ENCODE measurements at places on chromosomes 1 and 21.

- DNase-seq, result no peak
These were observed 433 bp upstream of the KAZN start for GRCh38 chr1:14598007-14598497.

- no peak for DNase-seq
These were observed 37.1 kb upstream of the EXO1 start for GRCh38 chr1:241810769-241811405.

GRCh38 chr1:246856371-246856770 lies 75.4 kb downstream of the AHCTF1 start:
- DNase-seq, result no peak

DNA sequence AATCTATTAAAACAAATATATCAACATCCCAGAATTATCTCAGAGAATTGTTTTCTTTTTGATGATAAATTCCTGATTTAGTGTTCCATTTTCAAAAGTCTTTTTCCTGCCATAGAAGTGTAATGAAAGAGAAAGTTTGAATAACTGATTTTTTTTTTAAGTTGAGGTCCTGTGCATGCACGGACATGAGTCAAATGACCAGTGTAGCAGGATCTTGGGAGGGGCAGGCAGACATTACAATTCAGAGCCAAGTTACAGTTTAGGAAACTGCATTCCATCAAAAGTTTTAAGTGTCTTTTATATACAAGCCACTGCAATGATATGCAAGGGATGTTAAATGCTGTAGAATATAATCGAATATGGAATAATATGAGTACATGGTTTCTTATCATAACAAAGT lies 227.5 kb downstream of the HMCN1 start:
- DNase-seq, result no peak

DNA sequence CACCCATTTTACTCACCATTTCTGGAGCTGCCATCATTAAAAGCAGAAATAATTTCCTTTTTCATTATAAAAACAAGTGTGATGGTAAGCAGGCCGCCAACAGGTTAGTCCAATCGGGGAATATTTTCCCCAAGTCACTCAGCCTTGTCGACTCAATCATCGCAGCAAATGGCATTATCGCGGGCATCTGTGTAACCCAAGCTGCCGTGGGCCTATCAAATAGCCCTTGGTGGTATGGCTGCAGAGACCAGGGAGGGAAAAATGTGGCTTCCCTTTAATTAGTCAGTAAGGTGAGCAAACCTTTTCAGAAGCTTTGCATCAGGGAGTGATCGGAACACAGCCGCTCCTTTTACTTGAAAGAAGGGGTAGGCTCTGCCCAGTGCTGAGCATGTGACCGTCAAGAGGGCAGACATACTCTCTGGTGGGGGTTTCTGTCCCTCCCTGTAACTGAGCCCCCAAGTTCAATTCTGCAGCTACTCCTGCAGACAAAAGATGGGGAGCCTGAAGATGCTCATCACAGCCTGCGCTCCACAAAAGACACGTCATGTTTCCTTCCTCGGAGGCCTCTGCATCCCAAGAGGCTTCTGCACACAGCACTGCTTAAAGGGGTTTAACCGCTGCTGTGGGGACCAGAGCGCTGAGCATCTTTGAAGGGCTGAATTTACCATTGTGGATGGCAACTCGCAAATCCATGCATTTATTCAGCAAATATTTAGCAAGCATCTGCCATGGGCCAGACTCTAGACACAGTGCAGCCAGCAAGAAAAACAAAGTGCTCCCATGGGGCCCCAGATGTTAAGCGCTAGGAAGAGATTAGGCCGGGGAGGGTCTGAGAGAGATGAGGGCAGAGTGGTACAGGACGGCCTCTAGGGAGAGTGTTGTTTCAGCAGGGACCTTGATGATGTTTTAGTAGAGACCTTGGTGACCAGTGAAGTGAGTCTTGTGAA lies 1.2 kb upstream of the TMPRSS3 start:
- DNase-seq, result no peak

- DNase-seq, result no peak
These were observed 34.7 kb downstream of the ACOT11 start for GRCh38 chr1:54582566-54583306.

DNA sequence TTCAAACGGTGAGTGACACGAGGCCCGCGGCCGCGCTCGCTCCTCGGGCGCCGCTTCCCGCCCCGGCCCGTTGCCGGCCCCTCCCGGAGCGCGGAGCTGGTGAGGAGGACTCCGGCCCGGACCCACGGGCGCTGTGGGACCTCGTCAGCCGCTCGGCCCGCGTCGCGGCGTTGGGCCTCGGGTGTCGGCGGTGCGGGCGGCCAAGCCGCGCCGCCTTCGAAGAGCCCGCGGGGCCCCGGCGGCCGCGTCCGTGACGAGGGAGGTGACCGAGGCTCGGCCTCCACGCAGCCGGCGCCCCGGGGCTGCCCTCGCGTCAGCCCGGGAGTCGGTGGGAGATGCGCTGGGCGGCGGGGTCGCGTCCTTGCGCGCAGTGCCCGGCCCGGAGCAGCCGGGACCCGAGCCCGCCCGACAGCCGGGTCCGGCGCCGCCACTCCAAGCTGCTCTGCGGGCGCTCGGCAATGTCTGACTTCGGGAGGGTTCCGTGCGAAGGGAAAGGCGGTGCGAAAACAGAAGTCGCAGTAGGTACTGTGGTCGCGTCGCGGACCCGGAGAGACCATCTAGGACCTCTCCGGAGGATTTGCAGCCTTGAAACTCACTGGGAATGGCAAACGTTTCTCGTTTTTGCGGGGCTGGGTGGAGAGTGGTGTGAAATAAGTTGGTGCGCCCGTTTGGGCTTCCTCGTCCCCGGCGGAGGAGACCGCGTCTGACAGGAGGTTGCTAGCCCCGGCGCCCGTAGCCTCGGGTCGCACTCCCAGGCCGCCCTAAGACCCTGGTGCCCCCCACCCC lies 829 bp downstream of the SPEN start:
- peak; percentile 40 for DNase-seq

DNA sequence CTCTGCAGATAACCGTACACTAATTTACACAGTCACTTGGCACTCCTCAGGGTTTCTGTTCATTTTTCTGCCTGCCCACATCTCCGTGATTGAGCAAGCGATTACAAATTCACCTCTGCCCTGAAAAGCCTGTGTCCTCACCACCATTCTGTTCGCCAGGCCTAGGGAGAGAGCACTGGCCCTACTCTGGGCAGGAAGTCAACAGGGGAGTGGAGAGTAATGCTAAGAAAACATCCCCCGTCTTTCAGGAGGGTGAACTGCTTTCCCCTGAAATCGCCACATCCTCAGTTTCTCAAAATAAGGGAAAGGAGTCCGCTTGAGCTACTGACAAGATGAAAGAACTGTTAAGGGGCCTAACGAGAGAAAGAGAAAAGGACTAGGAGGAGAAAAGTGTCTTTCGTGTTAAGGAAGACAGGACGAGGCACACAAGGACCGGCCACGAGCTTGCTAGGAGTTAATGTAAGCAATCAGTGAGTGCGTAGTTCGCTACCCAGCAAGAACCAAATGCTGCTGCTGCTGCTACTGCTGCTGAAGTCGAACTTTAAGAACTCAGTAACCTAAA lies 632 bp downstream of the PEX19 start:
- DNase-seq, result peak; percentile 1

Data from activated T-cell treated with anti-CD3 and anti-CD28 coated beads for 1 hour (primary cell).